ENCODE measurements at places on chromosomes 12 and 14.

DNA sequence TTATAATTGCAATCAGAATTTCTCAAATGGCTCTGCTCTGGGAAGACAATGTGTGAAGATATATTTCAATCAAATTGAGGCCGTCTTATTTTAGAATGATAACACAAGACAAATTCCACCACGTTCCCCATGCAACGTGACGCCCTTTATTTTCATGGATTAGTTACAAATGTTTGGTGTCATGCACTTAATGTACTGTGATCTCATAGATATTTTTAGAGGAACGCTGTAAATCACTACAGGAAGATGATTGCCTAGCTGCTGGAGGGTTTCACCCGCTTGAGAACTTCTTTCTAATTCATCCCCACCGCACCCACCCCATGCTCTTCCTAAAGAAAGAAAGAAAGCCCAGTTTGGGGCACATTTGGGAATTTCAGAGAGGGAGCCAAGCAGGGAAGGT lies 117.2 kb downstream of the PLXNC1 start:
- DNase-seq = no peak

DNA sequence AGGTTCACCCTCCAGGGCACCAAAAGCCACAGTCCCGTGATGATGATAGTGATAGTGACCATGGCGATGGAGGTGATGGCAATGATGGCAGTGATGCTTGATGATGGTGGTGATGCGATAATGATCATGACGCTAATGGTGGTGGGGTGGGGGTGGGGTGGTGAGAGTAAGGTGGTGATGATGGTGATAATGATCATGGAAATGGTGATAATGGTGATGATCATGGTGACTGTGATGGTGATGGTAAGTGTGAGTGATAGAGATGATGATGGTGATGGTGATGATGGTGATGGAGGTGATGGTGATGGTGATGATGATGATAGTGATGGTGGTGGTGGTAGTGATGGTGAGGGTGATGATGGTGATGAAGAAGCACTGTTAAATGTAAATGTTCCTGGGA lies 96.9 kb downstream of the SYNE3 start:
- no peak for DNase-seq

DNA sequence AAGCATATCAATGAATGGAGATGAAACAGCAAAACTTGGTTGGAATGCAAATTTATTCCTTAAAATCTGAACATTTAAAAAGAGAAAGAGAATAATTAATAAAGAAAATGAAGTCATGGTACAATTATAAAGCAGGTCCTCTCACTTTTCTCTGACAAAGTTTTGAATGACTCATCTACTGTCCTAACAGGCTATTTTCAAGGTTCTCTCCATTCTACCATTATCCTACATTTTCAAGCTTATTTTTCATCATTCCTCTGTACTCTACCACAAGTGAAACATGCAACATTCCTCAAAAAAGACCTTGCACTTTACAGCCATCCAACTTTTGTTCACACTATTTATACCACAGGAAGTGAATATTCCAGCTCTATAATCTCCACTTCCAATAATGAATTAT lies 36.9 kb upstream of the AP4S1 start:
- DNase-seq = no peak

GRCh38 chr12:9725213-9725870 lies 7.6 kb downstream of the CLECL1 start:
- no peak for DNase-seq

DNA sequence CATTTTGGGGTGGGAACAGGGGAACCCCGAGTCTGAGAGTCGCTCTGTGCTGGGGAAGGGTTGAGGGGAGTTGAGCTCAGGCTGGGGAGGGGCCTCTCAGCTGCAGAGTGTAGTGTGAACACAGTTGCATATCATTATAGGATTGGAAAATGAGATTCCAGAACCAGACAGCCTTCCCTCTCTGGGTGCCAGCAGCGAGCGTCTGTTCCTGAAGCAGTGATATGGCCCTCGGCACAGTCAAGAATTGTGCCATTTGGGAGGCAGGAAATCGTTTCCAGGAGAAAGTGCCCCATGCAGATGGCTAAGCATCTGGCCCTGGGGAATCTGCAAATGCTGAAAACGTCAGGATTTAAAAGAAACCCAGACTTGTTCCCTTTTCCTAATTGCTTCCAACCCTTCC lies 70.4 kb upstream of the SFSWAP start:
- no peak for DNase-seq

GRCh38 chr12:121282072-121282742 lies 14.3 kb downstream of the CAMKK2 start:
- no peak for DNase-seq

- DNase-seq = no peak
Measured at GRCh38 chr14:24307156-24307574, 612 bp downstream of the CIDEB start.

- no peak for DNase-seq
Measured at GRCh38 chr14:39318574-39318973, 84.9 kb downstream of the MIA2 start.

GRCh38 chr14:88369496-88369895 lies 16.0 kb upstream of the SPATA7 start:
- DNase-seq = no peak

DNA sequence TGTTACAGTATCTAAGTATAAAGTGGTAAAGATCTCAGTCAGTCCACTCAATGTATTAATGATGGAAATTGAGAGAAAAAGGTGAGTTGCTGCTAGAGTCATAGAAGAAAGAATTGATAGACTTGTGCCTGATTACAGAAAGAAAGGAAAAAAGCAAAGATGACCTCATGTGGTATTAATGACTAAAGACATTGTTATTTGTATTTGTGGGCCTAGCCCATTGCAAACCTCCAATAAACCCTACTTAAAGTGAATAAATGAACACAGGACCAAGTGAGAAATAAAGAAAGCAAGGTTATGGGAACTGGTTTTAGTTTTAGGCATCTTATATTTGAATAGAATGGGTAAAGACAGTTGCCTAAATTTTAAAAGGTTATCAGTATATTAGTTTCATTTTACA lies 105.5 kb downstream of the SYT1 start:
- no peak for DNase-seq

DNA sequence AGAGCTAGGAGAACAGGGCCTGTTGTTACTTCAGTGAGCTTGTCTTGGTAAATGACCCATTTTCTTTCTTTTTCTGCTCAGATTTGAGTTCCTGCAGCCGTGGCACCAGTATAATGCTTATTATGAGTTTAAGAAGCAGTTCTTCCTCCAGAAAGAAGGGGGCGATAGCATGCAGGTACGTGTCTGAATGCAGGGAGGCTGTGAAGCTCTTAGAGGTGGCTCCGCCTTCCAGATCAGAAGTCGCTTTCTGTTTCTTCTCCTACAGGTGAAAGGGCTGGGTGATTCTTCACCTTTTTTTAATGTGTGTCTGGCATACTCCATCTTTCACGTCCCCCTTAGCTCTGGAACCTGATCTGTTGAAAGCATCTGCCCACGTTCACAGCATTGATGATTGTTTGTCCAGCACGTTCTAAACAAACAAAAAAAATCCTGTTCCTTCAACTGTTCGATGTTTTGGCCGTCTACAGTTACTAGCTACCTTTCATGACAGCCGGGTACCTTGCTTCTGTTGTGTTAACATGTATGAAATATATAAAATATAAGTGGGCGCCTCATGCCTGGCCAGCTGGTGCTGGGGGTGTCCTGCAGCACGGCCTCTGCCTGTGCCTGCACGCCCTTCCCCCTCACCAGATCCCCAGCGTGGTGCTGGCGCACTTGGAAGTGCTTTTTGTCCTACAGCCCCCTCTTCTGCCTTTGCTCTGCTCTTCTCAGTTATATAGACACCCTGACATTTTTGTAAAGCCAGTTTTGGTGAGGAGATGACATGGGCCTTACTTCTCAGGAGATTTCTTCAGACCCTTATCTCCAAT lies 44.6 kb downstream of the SFSWAP start:
- no peak for DNase-seq

DNA sequence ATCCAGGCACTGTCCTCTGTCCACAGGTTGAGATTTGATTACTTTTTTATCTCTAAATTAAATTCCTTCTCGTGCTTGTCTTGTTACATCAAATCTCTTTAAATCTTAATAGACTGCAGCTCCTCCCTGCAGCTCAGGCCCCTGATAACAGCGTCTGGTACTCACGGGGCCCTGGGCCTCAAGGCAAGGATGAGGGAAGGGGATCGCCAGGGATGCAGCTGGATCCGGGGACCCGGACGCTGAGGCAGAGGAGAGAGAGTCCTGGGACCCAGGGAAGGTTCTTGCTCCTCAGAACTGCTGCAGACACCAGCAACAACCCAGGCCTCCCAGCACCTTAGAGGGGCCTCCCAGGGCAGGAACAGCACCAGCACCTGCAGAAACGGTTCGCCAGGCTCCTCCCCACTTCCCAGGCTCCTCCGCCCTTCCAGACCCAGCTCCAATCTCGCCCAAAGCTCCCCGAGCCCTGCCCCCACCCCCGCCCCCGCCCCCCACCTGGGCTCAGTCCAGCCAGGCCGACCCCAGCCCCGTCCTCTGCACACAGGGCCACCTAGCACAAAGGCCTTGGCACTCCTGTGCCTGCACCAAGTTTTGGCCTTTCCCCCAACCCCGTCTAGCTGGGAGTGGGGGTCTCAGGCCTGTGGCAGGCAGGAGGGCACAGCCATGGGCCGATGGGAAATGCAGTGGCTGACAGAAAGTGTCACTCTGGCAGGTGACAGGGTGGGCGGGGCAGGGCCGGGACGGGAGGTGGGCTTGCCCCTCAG lies 60.3 kb upstream of the GALNT9 start:
- peak; percentile 33 for DNase-seq

DNA sequence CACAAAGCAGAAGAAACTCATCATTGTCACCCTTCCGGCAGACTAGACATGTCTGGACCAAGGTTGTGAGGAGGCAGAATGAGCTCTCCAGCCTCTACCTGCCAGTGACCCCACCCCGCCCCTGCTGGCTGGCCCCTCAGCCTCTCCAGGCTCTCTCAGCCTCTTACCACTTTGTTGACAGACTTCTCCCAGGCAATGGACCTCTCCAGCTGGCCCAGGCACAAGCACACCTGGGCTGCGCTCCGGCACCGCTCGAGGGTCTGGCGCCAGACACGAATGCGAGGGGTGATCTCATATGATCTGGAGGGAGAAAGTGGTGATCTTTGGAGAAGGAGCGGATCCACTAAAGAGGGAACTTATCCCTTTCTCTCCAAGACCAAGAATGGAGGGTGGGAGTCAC lies 30.3 kb downstream of the BAZ2A start:
- DNase-seq = no peak

- DNase-seq = no peak
Measured at GRCh38 chr12:18387706-18388105, 126.4 kb downstream of the PIK3C2G start.

GRCh38 chr14:74459289-74459946 lies 33.4 kb upstream of the SYNDIG1L start:
- no peak for DNase-seq

GRCh38 chr14:61280526-61281185 lies 482 bp downstream of the TMEM30B start:
- DNase-seq = peak; percentile 84

DNA sequence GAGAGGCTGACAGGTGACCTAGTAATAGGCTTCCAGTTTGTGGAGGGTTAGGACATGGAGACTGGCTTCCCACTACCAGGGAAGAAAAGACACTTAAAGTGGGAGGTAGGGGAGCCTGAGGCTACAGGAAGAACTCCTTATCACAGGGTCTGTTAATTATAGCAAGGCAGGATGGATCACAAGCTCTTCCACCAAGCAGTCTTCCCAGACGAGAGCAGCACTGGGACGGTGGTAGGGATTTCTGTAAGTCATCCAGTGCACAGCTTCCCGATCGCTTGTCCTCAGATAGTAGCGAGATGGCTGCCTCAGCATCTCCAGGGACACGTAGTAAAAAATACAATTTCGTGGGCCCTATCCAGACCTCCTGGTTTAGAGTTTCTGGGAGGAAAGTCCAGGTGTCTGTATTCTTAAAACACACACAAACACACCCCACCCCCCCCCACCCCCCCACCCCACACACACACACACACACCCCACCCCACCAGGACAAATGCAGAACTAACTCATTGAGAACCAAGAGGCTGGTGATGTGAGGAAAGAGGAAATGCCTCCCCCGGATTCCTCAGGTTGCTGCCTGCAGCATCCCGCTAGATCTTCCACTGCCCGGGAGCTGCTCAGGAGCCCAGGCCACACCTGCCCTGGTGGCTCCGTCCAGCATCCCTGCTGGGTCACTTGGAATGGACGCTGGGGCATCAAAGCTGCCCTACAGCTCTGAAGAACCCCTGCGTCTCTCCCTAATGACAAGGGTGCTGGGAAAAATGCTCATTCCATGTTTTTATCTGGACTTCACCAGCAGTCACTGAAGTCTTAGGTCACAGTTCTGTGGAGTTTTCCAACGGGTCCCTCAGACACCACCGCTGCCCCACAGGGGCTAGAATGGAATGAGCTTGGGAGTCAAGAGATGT lies 307.2 kb downstream of the CACNA1C start:
- DNase-seq = no peak

- no peak for DNase-seq
Measured at GRCh38 chr12:88866881-88867280, 286.6 kb upstream of the KITLG start.

DNA sequence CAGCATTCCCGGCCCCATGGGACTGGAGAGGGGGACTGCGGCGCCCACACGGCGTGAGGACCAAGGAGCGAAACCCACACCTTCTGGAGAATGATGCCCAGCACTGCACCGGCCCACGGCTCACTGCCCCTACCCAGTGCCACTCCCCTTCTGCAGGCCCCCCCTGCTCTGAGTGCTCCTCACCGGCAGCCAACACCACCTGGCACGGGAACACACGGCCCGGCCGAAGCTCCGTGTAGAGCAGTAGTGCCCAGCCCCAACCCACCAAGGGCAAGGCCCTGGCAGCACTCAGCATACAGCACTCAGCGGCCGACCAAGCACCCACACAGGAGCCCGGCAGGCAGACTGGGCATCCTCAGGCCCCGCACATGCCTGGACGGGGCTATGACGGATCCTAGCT lies 13.4 kb downstream of the BTBD6 start:
- DNase-seq = no peak

- no peak for DNase-seq
Measured at GRCh38 chr12:76030341-76031080, 1.1 kb downstream of the PHLDA1 start.

GRCh38 chr14:97581016-97581415 lies 783.8 kb downstream of the VRK1 start:
- DNase-seq = no peak

DNA sequence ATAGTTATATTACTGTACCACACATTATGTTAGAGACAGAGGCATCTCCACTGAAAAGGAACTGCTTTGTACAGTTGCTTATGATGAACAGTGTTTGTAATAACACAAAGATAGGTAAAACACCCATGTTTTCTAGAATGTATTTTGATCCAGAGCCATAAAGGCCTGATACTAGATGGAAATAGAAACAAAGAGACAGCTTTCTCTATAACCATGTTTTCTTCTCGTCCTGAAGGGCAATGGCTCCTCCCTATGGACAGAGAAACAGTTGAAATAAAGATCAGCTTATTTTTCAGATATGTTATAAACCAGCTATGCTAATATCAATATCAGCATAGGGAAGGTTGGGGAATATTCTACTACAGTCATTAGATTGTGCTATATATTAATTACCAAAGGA lies 109.2 kb downstream of the ATXN7L3B start:
- no peak for DNase-seq

Data from RWPE2 (cell line).